Right atrium auricular region (tissue), 2 donors: ENCODE measurements at places on chromosomes 4 and X. TPM values are rescaled to one million over a fixed set of nuclear protein-coding genes. Genes with fewer than 3 reads are reported as not detected.

GAGE1 gene
- total RNA-seq, result not detected

LRBA gene
- 20.8 TPM for total RNA-seq

- no peak for DNase-seq
Observed at GRCh38 chrX:149504226-149504914, 736 bp downstream of the IDS start.

DNA sequence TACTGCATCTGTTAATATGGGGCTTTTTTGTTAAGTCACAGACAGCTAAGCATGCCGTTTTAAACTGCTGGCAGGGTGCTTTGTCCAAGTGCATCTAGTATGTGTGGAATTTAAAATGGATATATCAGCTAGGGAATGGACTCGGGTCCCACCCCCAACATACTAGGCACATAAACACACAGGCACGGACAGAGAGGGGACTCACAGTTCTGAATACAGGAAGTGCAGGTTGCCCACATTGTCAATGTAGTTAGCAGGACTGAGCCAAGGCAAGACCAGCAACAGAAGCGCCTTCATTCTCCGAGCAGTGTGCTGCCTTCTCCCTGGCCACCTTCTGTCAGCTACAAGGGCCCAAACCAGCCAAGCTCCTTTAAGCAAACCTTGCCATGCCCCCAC, 33.6 kb downstream of the LNX1 start:
- DNase-seq, result no peak

GRCh38 chr4:152464030-152464823, 71.7 kb downstream of the FBXW7 start:
- DNase-seq, result no peak

DNA sequence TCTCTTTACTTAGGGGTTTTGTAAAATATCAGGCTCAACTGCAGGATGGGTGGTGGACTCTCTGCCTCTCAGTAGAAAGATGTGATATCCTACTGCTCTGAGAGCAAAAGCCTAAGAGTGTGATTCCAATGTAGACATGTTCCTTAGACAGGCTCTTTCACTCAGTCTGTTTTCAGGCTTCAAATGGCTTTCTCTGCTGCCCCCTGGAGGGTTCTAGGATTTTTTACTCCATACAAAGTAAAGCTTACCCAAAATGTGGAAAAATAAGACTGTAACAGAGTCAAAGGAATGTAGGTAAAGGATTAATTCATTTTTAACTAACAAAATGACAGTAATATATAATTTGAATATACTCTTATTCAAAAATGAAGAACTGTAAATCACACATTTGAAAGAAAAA, 32.1 kb downstream of the ZGRF1 start:
- no peak for DNase-seq

- no peak for DNase-seq
Observed at GRCh38 chr4:85393201-85393600, 81.7 kb upstream of the ARHGAP24 start.

DNA sequence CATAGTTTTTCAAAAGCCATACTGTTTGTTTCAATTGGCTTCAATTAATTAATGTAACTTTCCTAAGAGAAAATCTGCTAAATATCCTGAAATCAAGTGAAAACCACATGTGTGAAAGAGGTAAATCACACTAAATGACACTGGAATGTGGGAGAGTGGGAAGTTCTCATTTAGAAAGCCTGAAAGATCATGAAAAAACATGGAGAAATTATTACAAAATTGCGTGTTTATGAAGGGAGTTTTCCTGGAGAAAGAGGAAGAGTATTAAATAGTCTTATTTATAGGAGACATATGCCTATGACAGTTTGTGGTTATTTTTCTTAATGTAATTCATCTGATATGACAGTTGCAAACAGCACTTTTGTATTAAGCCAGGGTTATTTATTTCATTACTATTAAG, 183.7 kb downstream of the DKK2 start:
- no peak for DNase-seq

- no peak for DNase-seq
Observed at GRCh38 chr4:85968945-85969819, 390.7 kb downstream of the MAPK10 start.

GRCh38 chr4:167114416-167114971, 119.8 kb downstream of the SPOCK3 start:
- DNase-seq, result no peak

- DNase-seq, result no peak
Observed at GRCh38 chr4:128904821-128905220, 95.3 kb downstream of the JADE1 start.

DNA sequence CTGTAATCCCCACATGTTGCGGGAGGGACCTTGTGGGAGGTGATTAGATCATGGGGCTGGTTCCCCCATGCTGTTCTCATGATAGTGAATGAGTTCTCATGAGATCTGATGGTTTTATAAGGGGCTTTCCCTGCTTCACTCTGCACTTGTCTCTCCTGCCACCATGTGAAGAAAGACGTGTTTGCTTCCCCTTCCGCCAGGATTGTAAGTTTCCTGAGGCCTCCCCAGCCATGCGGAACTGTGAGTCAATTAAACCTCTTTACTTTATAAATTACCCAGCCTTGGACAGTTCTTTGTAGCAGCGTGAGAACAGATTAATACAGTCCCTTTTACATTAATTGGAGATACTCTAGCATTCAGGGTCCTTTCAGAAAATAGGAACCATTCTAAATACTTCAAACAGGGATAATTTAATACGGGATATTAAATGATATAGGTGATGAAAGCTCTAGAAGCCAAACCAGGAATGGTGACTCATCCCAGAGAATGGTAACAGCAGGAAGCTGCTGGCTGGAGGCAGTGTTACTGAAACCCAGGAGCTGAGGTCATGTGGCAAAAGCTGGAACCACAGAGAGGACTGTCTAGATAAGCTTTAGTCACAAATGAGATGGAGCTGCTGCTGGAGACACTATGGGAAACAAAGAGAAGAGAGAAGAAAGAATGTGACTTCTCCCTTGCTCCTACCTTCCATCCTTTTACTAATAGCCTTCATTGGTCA, 57.3 kb downstream of the GSTCD start:
- no peak for DNase-seq
